GM04504 (cell line): ENCODE measurements at places on chromosomes 1 and 21.
A peak's percentile ranks its signal among the peaks of the same experiment; 100 is the strongest.

DNA sequence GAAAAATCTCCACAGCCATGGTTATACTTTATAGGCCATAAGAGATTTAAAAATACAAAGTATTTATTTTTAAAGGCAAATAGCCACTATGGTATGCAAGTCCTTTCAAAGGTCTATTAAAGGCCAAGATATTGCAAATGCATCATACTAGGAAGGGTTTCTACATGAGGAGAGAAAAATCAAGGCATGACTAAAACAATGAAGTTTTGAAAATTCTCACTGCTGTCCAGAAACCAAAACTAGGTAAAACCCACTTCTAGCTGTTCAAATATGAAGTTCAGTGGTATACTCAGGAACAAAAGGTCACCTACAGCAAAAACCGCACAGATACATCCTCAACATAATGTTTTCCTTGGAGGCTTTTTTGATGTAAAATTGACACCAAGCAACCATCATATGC lies 75.0 kb downstream of the EPS15 start:
- no peak for DNase-seq

DNA sequence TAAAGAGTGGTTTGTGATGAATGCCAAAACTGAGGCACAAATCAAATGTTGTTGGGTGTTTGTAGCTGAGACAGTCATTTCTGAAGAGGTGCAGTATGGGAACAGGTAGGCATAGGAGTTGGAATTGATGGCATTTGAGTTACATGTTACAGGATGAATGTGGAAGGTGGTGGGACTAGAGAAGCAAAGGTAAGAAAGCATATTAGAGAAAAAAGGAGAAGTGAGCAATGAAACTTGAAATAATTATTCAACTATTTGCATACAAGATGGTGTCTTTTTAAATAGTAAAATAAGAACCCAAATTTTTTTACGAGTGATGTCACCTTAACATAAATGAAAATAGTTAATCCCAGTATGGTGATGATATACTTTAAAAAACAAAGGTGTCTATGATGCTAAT lies 40.2 kb upstream of the METTL18 start:
- DNase-seq: no peak

DNA sequence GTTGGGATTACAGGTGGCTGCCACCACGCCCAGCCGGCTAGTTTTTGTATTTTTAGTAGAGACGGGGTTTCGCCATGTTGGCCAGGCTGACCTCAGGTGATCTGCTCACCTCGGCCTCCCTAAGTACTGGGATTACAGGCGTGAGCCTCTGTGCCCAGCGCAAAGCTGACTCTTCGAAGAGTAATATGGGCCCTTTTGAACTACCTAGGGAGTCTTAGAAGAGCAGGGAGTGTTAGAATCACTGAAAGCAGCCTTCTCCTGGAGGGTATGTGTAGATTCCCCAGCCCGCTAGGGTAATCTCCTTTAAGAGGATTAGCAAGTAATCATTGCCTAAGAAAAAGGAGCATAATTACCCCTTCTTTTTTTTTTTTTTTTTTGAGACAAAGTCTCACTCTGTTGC lies 6.5 kb upstream of the MAST2 start:
- DNase-seq: no peak

GRCh38 chr1:229279242-229279641 lies 8.3 kb downstream of the RAB4A start:
- no peak for DNase-seq

GRCh38 chr1:201191653-201192260 lies 1.1 kb downstream of the IGFN1 start:
- peak; percentile 64 for DNase-seq

GRCh38 chr1:8903410-8903809 lies 24.9 kb upstream of the ENO1 start:
- no peak for DNase-seq

GRCh38 chr1:203823306-203823705 lies 27.9 kb downstream of the ZBED6 start:
- DNase-seq: no peak

GRCh38 chr1:22969304-22969709 lies 3.4 kb downstream of the LACTBL1 start:
- DNase-seq: peak; percentile 40

DNA sequence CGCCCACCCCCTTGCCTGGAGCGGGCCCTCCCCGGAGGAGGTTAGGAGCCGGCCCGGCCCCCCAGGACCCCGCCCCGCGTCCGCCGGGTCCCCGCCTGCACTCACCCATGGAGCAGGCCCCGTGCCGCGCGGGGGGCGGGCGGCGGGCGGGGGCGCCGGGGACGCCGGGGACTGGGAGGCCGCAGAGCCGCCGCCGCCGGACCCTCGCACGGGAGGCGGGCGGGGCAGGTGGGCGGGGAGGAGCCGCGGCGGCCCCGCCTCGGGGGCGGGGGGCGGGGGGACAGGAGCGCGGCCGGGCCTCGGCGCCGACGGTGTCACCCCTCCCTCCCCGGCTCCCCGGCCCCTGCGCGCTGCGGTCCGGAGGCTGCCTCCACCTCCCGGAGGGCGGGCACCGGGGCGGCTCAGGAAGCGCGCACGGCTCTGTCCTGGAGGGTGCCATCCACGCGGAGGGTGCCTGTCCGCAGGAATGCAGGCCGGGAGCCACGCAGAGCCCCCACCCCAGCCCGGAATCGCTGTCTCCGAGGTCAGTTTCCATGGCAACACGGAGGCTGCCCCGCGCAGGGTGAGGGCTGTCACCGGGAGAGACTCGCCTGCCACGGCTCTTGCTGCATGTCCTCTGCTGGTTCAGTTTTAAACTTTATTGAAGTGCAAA lies 5.9 kb upstream of the PLEKHG5 start:
- DNase-seq: no peak

DNA sequence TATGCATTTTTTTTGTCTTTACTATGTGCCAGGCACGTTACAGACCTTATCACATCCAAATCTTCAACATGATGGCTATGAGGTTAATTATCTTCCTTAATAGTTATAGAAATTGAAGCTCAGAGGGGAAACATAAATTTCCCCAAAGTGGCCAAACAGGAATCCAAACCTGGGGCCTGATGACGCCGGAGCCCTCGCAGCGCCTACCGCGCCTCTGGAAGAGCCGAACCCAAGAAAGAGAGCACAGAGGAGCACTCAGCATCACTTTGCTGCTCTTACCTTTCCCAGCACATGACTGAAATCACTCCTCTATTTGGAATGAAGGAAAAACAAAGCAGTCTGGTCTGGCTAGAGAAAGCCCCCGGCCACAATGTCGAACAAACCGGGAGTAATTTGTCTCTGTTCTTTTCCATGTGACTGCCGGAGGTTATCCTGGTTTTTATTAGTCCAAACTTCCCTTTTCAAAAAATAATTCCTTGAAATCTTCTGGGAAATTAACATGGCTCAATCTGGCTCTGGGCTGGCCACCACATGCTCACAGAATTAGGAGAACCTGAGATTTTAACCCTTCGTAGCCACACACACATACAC lies 195.5 kb downstream of the ADSS2 start:
- DNase-seq: no peak

- no peak for DNase-seq
These were observed 10.4 kb upstream of the MFSD2A start for GRCh38 chr1:39944410-39945112.

DNA sequence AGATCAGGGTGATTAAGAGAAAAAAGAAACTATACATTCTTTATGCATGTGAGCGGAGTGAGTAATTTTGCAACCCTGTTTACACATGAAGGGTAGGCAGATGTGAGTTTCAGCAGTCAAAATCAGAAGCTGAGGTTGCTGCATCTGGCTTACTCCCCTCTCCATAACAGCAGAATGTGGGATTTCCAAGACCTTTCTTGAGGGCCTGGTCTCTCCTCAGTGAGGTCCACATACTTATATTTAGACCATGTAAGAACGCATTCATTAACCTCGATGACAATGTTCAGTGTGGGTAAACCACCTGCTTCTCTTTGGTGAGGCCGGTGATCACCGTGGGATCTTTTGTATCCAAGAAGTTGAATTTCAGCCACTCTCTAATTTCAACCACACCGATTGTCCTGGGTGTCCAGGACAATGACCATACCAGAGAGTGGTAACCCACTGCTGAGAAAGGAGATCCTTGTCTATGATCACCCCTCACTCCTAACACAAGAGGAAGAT lies 18.7 kb upstream of the RAP1A start:
- DNase-seq: no peak

DNA sequence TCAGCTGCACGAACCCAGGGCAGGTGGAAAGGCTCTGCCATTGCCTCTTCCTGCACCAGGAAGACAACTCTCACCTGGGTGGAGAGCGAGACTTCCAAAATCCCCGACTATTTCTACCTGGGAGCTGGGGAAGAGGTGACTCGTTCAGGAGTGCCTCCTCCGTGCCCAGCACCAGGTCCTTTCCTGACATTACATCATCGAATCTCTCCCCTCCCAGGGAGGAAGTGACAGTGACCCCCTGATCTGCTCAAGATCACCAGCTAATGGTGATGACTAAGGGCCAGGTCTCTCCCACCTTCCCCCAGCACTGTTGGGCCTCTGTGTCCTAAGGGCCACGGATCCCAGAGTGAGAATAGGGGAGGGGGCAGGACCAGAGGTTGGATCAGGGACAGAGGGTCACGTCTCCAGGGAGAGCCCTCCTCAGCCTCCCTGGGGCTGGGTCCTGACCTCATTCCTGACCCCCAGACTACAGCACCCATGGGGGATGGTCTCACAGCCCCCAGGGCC lies 6.8 kb downstream of the MEGF6 start:
- DNase-seq: no peak

DNA sequence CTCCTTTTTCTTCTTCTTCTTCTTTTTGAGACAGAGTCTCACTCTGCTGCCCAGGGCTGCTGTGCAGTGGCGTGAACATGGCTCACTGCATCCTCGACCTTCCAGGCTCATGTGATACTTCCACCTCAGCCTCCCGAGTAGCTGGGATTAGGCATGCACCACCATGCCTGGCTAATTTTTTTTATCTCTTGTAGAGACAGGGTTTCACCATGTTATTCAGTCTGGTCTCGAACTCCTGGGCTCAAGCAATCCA lies 13.0 kb upstream of the PADI1 start:
- no peak for DNase-seq

DNA sequence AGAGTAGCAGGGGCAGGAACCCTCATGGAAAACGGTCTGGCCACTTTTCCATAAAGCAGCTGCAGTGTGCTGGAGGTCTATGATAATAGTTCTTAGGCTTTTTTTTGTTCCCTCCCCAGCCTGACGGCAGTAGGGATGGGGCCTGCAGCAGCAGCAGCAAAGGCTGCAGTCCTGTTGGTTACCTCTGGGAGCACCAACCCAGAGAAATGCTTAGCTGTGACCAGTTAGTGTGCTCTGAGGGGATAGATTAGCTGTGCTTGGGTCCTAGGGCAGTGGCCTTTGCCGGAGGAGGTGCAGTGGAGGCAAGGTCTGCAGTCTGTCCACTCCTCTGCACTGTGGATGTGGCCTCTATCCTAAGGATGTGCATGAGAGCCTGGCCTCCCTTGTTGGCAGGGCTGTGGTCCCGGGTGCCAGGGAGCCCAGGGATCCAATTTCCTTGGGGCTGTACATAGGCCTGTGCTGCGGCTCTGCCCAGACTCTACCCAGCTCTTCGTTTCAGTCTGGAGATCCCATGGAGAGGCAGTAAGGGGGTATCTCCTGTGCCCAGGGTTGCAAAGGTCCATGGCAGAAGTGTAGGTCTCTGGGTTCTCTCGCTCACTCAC lies 322.7 kb downstream of the PTBP2 start:
- no peak for DNase-seq

- no peak for DNase-seq
These were observed 199.8 kb downstream of the C1orf94 start for GRCh38 chr1:34376531-34376930.

GRCh38 chr21:18493422-18493821 lies 89.8 kb upstream of the TMPRSS15 start:
- peak; percentile 72 for DNase-seq

GRCh38 chr1:25581764-25582163 lies 34.8 kb upstream of the MAN1C1 start:
- DNase-seq: no peak

DNA sequence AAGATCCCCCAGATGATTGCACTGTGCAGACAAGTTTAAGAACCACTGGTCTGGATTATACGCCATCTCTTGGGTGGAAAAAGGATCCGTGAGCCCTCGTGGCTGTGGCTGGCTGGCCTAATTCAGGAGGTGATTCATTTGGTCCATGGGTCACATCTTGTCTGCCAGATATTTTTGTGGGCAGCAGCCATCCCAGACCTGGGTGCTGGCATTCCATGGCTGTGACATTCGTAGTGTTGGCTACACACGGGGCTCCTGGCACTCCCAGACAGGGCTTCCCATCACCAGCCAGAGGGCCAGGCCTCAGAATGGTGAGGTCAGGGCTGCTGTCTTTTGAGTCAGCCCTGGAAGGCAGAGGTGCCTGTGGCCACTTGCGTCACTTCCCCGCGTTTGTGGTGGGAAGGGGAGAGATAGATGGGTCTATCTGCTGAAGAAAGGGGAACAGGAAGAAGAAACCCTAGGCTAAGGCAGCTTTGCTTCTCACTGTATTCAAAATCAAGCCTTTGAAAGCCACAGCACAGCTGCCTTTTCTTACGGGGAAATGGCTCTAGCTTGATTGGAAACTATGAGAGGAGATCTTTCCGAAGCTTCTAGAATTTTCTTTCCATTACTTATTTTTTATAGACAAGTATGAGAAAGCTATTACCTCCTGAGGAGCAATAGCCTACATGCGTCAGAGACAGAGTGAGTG lies 32.4 kb downstream of the EIF2D start:
- DNase-seq: no peak

- DNase-seq: no peak
These were observed 273.8 kb downstream of the PTBP2 start for GRCh38 chr1:96995351-96995750.

DNA sequence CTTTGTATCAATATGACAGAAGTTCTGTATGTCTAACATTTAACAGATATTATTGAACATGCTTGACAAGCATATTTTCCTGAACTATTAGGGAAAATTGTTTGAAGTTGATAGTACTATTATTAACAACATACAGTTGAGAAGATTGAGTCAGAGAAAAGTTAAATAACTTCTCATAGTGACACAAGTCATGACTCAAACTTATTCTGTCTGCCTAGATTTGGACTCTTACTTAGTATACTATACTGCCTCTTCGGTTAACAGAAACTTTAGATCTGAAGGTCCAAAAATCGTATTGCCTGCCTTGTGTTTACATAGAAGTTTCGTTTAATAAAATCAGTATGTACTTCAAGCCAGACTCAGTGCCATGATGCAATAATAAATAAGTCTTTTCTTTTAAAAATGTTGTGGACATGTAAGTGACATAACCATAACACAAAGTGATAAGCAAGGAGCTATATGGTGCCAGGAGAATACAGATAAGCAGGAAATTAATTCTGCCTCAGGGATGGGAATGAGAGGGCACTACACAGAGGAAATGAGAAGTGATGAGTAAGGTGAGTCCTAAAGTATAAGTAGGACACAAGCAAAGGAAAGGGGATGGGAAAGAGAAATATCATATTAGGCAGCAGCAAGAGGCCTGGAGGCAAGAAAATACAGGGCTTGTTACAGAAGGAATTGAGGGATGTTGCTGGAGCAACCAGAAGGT lies 48.1 kb downstream of the LHX9 start:
- DNase-seq: no peak

- peak; percentile 1 for DNase-seq
These were observed 333.3 kb upstream of the ZRANB2 start for GRCh38 chr1:71414179-71414578.
